LoVo (cell line): ENCODE measurements at places on chromosomes 4 and X.

- DNase-seq: no peak
Measured at GRCh38 chr4:96052827-96053226, 212.9 kb downstream of the PDHA2 start.

DNA sequence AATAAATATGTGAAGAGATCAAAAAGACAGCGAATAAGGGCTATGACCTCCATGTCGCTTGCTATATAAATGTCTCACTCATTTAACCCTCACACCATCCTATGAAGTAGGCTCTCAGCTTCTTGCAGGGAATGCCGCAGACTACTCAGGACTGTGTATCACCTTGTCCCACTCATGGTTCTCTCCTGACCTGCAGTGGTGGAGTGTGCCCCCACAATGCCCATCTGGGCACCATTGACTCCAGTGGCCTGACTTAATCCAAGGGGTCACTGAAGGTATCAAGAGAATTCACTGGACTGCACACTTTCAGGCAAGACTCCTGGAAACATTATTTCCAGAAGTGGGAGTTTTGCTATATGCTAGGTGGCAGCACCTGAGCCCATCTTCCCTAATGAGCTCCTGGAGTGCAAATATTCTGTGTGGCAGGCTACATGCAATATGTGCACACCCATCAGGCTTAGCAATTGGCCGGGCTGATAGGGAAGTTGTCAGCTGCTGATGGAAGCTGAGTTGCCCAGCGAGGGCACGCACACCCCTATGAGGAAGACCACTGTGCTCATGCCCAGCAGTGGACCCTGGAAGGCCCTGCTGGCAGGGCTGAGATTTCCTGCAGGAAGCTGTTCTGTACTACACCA is 8.2 kb upstream of the EFNB1 start:
- DNase-seq: no peak

DNA sequence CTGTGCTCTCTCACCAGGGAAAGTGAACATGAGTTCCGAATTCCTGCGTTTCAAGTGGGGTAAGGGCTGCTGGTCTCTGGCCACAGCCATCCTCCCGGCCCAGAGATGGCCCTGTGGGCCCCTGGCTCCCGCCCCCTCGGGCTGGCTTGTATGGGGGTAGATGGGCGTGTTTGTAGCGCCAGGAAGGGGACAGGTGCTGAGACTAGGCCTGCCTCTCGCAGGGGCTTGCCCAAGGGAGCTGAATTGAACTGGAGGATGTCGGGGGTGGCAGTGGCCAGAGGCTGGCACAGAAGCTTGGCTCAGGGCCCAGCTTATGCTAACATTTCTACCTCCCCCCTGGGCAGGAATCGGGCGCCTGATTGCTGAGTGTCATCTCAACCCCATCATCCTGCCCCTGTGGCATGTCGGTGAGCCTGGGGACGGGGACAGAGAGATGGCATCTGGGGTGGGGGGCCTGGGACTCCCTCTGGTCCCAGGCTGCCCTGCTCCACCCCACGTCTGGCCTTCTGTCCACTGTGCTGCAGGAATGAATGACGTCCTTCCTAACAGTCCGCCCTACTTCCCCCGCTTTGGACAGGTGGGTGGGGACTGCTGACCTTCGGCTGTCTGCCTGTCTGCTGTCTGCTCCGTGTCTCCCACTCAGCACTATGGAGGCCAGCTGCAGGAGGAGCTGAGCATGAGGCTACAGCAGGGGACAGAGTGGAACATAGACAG is 8.5 kb downstream of the TAFAZZIN start:
- DNase-seq: no peak

DNA sequence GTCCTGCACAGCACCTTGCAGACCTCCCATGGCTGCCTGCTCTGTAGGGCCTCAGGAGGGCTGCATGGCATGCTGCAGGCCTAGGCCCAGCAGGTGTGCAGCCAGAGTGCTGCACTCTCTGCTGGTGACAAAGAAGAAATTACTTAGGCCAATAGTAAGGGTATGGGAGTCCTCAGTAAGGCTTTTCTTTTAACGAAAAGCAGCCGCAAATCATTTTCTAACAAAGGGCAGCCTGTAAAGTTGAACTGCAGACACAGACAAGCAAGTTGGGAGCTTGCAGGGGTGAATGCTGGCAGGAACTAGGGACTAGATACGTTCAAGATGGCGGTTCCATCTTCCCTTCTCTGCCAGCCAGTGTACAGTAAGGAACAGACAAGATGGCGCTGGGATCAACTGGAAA is 22.4 kb upstream of the UBA6 start:
- DNase-seq: no peak

GRCh38 chrX:130556951-130557350 is 155.2 kb downstream of the RBMX2 start:
- no peak for DNase-seq
